ENCODE measurements at places on chromosomes 2 and 18.

DNA sequence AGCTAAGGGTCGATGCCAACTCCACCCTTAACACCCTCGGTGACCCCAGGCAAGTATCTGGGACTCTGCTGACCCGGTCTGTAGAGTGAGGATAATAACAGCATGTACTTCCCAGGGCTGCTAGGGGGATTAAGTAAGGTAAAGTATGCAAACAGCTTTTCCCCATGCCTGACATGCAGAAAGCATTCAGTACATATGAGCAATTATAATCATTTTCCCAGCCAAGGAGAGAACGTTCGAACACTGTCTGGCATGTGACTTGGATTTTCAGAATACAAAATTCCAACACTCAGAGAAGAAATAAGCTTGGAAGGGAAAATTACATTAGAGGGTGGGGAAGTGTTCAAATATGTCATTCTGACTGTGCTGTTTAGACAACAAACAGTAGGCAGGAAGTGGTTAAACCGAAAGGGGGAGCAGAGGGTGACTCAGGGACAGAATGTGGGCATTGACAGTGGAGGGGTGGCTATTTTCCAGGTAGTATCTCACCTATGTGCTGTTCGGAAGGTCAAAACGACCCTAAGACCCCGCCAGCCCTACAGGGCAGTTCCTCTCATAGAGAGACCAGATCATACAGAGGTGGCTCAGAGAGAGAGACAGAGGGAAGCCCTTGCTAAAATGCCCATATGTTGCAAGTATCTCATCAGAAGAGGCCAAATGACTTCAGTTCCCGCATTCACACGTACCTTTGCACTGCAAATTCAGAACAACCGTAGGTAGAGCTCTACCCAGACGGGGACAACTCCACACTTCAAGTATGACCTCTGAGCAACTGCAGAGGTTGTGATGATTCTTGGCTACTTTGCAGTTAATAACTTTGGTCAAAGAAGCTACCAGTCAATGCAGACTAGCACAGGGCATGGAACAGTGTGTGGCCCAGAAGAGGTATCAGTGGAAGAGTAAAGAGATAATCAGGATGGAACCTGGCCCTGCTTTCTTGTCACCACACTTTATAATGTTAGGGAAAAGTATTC is 14.8 kb downstream of the ASPRV1 start:
- DNase-seq: peak; percentile 84

GRCh38 chr18:57446322-57446721 is 11.1 kb downstream of the ONECUT2 start:
- no peak for DNase-seq

DNA sequence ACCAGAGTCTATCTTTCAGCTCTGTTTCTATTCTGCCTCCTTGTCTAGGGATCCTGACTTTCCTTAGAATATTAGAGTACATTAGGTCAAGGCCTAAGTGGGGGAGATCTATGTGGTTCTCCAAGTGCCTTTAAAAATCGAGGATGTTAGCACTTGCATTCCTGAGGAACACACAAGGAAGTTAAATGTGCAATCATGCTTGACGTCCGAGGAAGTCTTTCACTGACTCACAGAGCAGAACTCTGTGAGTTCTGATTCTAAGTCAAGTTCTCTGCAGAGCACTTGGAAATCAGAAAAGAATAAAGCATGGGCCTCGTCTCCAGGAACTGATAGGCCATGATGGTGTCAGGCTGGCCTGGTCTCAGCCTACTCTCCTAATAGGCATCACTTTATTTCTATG is 17.2 kb downstream of the FHOD3 start:
- no peak for DNase-seq

DNA sequence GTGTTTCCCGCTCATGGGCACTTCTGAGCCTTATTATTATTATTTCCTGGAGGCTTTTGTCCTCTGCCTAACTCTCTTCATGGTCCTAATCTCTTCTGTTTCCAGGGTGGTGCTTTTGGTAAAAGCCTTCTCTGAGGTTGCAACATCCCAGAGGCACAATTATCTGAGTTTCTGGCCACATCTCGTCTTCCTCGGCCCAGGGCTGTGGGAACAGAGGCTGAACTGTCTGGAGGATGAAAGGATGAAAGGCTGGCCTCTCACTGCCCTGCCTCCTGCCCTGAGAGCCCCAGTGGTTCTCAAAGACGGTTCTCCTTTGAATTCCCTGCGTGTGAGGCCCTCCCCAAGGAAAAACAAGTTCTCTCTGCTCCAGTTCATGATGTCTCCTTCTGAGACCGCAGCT is 13.8 kb downstream of the GYPC start:
- no peak for DNase-seq

DNA sequence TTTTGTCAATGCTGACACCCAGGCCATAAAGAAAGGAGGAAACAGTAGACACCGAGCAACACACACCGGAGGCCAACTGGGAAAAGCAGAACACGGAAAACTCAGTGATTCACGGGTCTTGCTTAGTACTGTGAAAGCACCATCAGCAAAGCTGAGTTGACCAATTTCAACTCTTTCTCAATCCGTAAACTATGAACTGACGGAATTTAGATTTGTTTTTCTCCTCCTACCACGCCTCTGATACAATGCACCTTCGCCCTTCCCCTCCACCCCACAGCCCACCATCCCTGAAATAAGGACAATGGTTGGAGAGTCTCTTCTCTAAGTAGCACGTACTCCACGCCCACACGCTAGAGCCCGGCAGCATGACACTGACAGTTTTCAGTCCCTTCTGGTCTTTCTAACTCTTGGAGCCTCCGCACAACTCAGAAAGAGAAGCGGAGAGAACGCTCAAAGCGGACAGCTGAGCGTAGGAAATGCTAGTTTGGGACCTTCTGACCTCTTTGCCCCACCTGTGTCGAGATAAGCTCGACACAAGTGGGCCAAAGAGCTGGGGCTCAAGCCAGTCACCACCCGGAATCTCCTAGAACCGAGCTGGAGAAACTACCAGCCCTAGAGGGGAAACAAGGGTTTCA is 669 bp downstream of the LNPK start:
- DNase-seq: peak; percentile 44

DNA sequence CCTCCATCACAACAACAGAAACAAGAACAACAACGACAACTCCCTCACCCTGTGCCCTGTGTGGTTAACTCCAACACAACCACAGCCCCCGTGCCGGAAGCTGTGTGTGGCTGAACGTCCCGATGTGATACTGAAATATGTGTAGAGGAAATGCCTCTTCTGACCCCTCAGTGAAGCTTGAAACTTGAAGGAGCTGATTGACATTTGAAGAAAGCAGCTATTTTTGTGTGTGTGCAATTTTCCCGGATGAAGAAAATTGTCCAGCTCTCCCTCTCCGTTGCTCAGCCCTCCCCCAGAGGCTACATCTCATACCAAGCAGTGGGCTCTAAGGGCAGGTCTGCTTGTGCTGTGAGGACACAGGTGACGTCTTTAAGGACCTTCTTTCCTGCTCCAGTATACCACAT is 173.8 kb downstream of the ICOS start:
- DNase-seq: peak; percentile 93
